ENCODE measurements at places on chromosomes 12 and 14. TPM values are rescaled to one million over a fixed set of nuclear protein-coding genes. Genes with fewer than 3 reads are reported as not detected.

The KIF26A gene
- 4.2 TPM for total RNA-seq

The FOXG1 gene
- total RNA-seq, result not detected

The LYZ gene
- 58.1 TPM for total RNA-seq

GRCh38 chr12:1367331-1368291, 226.8 kb downstream of the FBXL14 start:
- peaks cover 10% of the 10 kb centered on the region for H3K36me3 ChIP-seq
- H3K27me3 ChIP-seq, result no peaks in the 10 kb centered on the region
- no peak for DNase-seq
- no peaks in the 10 kb centered on the region for H3K4me1 ChIP-seq
- no peak overlapping the region for H3K27ac ChIP-seq

DNA sequence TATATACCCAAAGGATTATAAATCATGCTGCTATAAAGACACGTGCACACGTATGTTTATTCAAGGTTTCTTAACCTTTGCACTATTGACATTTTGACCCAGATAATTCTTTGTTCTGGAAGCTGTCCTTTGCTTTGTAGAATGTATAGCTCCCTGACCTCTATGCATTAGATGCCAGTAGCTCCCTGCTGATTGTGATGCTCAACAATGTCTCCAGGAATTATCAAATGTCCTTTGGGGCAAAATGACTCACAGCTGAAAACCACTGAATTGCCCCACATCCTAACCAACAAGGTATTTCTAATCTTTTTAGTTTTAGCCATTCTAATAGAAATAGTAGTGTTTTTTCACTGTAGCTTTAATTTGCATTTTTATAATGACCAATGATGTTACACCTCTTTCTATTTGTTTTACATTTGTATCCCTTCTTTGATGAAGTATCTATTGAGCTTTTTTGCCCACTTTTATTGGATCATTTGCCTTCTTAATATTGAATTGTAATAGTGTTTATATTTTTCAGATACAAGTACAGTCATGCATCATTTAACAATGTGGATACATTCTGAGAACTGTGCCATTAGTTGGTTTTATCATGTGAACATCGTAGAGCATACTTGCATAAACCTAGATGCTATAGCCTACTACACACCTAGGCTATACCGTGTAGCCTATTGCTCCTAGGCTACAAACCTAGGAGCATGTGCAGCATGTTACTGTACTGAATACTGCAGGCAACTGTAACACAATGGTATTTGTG, 10.4 kb upstream of the NOPCHAP1 start:
- H3K4me1 ChIP-seq, result no peaks in the 10 kb centered on the region
- H3K27me3 ChIP-seq, result no peaks in the 10 kb centered on the region

- no peaks in the 10 kb centered on the region for H3K4me1 ChIP-seq
- no peak overlapping the region for H3K27ac ChIP-seq
- H3K27me3 ChIP-seq, result peaks cover 69% of the 10 kb centered on the region
- H3K4me3 ChIP-seq, result no peak overlapping the region
- no peak for DNase-seq
These were observed 85.7 kb downstream of the PAPOLA start for GRCh38 chr14:96587823-96588385.

DNA sequence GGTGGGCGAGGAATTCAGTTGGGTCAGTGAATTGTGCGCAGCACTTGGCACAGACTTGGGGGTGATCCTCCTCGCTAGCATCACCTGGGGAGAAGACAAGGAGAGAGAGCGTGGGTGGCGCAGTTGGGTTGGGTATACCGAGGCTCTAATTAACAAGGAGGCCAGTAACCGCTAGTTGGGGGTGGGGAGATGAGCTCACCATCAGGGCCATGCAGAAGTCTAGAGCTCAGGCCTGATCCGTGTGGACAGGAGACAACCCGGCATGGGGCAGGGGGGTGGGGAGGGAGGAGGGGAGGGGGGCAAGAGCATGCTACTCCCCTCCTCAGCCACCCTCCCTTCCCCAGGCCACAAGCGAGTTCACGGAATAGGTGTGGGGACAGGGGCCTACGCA, 580 bp downstream of the SALL2 start:
- H3K27me3 ChIP-seq, result no peaks in the 10 kb centered on the region
- H3K4me3 ChIP-seq, result peak overlapping the region; percentile 71
- no peak for DNase-seq
- H3K36me3 ChIP-seq, result no peaks in the 10 kb centered on the region

Measured in tibial nerve (tissue), 4 donors.